ENCODE measurements at places on chromosomes 2 and 18.

- no peak for DNase-seq
These were observed 37.9 kb downstream of the MOGAT1 start for GRCh38 chr2:222709191-222709891.

- DNase-seq, result peak; percentile 28
These were observed 137.5 kb downstream of the CTIF start for GRCh38 chr18:48676346-48676745.

- DNase-seq, result no peak
These were observed 927.6 kb downstream of the TSN start for GRCh38 chr2:122683018-122683417.

DNA sequence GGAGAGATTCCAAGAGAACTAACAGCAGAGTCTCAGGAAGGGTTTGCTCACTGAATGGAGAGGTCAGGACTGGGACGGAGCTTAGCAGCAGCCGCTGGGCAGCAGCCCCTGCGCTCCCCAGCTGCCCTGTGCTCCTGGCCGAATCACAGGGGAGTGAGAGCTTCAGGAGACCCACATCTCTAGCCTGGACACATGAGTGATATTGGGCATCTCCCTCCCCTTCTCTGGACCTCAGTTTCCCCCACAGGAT lies 511 bp downstream of the MATN3 start:
- no peak for DNase-seq

DNA sequence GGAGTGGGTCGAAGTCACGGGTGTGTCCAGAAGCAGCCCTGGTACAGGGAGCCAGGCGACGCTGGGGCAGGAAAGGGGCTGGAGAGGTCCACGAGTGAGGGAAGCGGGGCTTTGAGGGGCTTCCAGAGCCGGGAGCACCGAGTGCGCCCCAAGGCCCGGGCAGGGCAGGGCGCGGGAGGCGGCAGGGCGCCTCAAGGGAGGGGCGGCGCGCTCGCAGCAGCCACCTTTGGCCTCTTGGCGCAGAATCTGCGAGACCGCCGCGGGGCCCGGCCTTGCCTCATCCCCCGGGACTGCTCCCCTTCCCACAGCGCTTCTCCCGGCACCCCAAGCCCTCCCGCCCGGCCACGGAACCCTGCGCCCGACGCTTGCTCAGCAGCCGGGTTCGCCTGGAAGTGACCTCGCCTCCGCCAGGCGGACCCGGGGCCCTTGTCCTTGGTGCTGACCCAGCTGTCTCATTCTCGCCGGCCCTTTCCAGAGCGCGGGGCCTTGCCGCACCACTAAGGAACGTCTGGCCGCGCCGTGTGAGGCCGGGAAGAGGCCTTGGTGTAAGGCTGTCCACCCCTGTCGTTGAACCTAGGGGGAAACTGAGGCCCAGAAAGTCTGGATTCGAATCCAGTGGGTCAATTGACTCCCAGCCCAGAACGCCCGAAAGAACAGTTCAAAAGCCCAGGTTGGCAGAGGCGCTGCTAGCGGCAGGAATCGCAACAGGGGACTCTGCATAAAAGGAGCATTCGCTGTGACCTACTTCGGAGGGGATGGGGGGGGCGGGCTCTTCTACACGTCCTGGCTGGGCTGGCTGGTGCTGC lies 584 bp upstream of the DNER start:
- DNase-seq, result peak; percentile 63
